Vein endothelial cell (primary cell): ENCODE measurements at places on chromosomes 3 and 15. TPM values are rescaled to one million over a fixed set of nuclear protein-coding genes. Genes with fewer than 3 reads are reported as not detected.

The XYLB gene
- 3.5 and 3.9 TPM in 2 replicates for total RNA-seq

The CDC25A gene
- total RNA-seq: 12.4 and 20.9 TPM in 2 replicates

The TPRG1 gene
- total RNA-seq: 0.38 and 0.98 TPM in 2 replicates

The HIGD1A gene
- total RNA-seq: 87.2 and 137 TPM in 2 replicates

The REC114 gene
- not detected in 2 replicates for total RNA-seq

The PDZRN3 gene
- 0.33 TPM in 1 of 2 replicates, not detected in the other for total RNA-seq

The DPPA2 gene
- not detected in 2 replicates for total RNA-seq

The BOC gene
- under 0.01 TPM in 1 of 2 replicates, not detected in the other for total RNA-seq
